Liver (tissue), 10 donors: ENCODE measurements at places on chromosomes 2 and 18. TPM values are rescaled to one million over a fixed set of nuclear protein-coding genes. Genes with fewer than 3 reads are reported as not detected.

- no peaks in the 10 kb centered on the region for H3K4me1 ChIP-seq
- DNase-seq: no peak
- H3K27me3 ChIP-seq: no peaks in the 10 kb centered on the region
- H3K36me3 ChIP-seq: no peaks in the 10 kb centered on the region
- H3K4me3 ChIP-seq: no peak overlapping the region
Observed at GRCh38 chr2:120774557-120775160, 39.0 kb downstream of the GLI2 start.

DNA sequence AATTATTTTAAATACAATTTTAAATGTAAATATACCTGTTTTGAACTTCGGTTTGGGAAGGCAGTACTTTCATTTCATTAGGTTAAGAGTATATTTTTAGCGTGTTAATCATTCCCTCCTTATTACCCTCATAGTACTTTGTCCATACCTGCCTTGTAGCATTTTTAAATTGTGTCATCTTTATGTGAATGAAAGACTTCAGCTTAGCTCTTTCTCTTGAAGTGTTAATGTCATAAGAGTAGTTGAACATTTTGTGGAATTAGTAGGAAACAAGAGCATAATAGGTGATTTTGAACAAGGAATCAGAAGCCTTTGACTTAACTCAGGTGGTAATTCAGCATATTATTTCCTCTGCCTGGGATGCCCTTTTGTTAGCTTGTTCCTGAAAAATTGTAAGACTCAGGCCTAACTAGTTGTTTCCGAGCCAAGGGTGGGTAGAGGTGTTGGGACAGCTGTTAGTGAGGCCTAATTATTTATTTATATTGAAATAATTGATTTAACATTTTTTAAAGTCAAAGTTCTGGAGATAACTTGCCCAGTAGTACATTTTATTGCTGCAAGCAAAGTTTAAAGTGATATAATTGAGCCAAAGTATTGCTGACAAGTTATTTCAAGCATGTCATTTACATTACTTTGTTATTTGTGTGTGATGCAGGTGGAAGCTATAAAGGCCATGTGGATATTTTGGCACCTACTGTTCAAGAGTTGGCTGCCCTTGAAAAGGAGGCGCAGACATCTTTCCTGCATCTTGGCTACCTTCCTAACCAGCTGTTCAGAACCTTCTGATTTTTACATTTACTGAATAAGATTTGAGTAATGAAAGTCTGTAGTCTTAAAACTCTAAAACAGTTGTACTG, 38.7 kb downstream of the DDX1 start:
- H3K27ac ChIP-seq: no peak overlapping the region
- DNase-seq: no peak
- peaks cover 7% of the 10 kb centered on the region for H3K36me3 ChIP-seq
- H3K4me3 ChIP-seq: no peak overlapping the region
- H3K27me3 ChIP-seq: no peaks in the 10 kb centered on the region

- peaks cover 16% of the 10 kb centered on the region for H3K4me1 ChIP-seq
- no peaks in the 10 kb centered on the region for H3K27me3 ChIP-seq
- peak overlapping the region; percentile 99 for H3K4me3 ChIP-seq
- no peaks in the 10 kb centered on the region for H3K36me3 ChIP-seq
Observed at GRCh38 chr18:47931718-47932103, 1.3 kb upstream of the SMAD2 start.

DNA sequence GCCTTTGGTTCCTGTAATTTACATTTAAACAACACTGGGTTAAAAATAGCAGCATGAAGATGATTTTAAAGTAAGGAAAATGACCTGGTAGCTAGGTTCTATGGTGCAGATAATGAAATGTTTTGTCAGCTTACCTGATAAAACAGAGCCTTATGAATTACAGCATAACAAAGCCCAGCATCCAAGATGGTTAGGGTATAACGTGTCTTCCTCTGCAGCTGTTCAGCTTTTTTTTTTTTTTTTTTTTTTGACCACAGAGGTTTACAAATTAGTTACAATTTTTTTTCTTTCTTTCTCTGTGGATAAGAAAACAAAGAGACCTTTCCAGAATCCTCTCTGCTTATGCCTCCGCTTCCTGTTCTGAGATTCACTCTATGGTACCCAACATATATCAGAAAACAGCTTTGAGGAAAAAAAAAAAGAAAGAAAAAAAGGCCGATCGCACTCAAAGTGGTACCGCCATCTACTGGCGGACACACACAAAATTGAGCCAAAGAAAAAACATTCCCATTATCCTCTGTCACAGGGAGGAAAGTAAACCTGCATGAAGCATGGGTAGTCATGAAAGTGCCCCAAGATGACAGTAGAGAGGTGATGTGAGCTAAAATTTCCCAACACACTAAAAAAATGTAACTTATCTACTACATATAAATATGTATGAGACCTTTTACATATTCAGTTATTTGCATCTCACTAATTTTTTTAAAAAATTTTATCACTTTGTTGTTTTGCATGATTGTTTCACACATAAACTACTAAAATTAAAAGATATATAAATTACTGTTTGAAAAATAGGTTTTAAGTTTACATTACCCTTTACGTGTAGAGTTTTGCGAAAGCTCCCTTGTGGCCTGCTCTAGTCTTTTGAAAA, at the start of gene SCN3A:
Gene SCN3A (minus strand): TSS at position 362 of the 871 bp plus-strand sequence. CDS start 27,656 bp downstream, outside the sequence.
- H3K36me3 ChIP-seq: no peaks in the 10 kb centered on the region
- H3K27me3 ChIP-seq: no peaks in the 10 kb centered on the region
- H3K27ac ChIP-seq: no peak within 1 kb of the TSS
- no peak for DNase-seq

- peaks cover 3% of the 10 kb centered on the region for H3K4me1 ChIP-seq
- DNase-seq: no peak
- H3K36me3 ChIP-seq: no peaks in the 10 kb centered on the region
- no peak overlapping the region for H3K27ac ChIP-seq
Observed at GRCh38 chr2:29113027-29113686, 2.1 kb upstream of the CLIP4 start.

- H3K27me3 ChIP-seq: no peaks in the 10 kb centered on the region
- no peak for DNase-seq
- no peaks in the 10 kb centered on the region for H3K36me3 ChIP-seq
Observed at GRCh38 chr2:37466533-37467222, 122.2 kb downstream of the QPCT start.

- no peak overlapping the region for H3K27ac ChIP-seq
- no peak overlapping the region for H3K4me3 ChIP-seq
- H3K27me3 ChIP-seq: no peaks in the 10 kb centered on the region
- no peaks in the 10 kb centered on the region for H3K36me3 ChIP-seq
- DNase-seq: no peak
Observed at GRCh38 chr2:175621821-175622220, 380.2 kb downstream of the LNPK start.

DNA sequence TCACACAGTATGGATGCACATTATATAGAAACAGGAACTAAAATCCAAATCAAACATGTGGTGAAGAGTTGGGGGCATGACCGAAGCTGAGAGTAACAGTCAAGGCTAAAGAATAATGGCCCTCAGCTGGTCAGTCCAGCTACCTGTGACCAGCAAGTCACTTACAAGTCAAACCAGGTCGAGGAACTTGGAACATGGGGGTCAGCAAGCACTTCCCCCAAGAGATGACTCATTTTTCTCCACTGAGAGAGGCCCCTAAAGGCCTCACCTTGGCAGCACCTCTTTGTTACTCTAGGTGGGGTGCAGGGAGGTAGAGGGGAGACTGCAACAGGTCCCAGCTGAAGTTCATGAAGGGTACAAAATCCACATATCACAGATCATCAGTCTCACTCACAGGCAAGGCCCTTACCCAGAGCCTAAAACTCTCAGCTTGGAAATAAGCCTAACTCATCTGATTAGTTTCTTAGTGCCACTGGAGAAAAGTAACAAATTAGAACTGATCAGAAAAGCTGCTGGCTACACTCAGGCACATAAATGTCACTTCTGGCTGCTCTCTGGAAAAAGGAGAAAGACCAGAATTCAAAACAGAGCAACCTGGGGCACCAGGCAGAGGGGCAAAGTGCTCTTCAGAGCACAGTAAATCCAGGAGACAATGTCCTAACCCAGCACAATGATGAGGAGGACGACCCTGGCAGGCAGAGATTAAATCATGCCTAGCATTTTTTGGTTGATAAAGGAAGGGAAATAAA, 4.0 kb downstream of the SDC1 start:
- H3K4me3 ChIP-seq: no peak overlapping the region
- peak overlapping the region; percentile 98 for H3K27ac ChIP-seq
- H3K4me1 ChIP-seq: peaks cover 47% of the 10 kb centered on the region

GRCh38 chr2:150063931-150064548, 423.4 kb downstream of the RND3 start:
- no peaks in the 10 kb centered on the region for H3K27me3 ChIP-seq
- no peaks in the 10 kb centered on the region for H3K4me1 ChIP-seq
- no peak overlapping the region for H3K27ac ChIP-seq
- H3K4me3 ChIP-seq: no peak overlapping the region
- no peak for DNase-seq

DNA sequence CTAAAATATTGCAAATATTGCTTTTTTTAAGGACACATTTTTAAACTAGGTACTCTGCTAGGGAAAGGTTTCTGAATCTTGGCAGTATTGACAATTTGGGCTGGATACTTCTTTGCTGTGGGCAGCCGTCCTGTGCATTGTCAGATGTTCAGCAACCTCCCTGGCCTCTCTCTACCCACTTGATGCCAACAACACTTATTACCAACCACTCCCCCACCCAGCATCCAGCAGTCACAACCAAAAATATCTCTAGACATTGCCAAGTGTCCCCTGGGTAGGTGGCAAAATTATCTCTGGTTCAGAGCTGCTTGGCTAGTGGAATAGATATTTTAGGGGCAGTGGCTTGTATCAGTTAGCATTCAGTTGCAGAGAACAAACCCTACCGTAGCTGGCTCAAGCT, 114.3 kb upstream of the PNPT1 start:
- H3K27ac ChIP-seq: no peak overlapping the region
- DNase-seq: no peak
- H3K4me1 ChIP-seq: no peaks in the 10 kb centered on the region
- no peak overlapping the region for H3K4me3 ChIP-seq
- H3K27me3 ChIP-seq: no peaks in the 10 kb centered on the region

GRCh38 chr2:70403267-70404053, 101.6 kb upstream of the FAM136A start:
- H3K4me3 ChIP-seq: no peak overlapping the region
- H3K27me3 ChIP-seq: no peaks in the 10 kb centered on the region
- no peak overlapping the region for H3K27ac ChIP-seq
- DNase-seq: no peak
- H3K36me3 ChIP-seq: no peaks in the 10 kb centered on the region

GRCh38 chr2:64630752-64631151, 23.0 kb downstream of the SERTAD2 start:
- peaks cover 2% of the 10 kb centered on the region for H3K4me1 ChIP-seq
- DNase-seq: peak; percentile 19
- H3K27ac ChIP-seq: no peak overlapping the region

DNA sequence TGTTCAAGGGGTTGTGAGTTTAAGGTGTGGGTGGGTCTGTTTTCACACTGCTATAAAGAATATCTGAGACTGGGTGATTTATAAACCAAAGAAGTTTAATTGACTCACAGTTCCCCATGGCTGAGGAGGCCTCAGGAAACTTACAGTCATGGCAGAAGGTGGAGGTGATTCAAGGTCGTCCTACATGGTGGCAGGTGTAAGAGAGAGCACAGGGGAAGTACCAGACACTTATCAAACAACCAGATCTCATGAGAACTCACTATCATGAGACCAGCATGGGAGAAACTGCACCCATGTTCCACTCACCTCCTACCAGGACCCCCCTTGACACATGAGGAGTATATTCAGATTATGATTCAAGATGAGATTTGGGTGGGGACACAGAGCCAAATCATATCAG, 38.0 kb downstream of the RHBDD1 start:
- DNase-seq: no peak
- H3K36me3 ChIP-seq: no peaks in the 10 kb centered on the region
- H3K27ac ChIP-seq: no peak overlapping the region
- H3K4me1 ChIP-seq: no peaks in the 10 kb centered on the region
- no peak overlapping the region for H3K4me3 ChIP-seq

DNA sequence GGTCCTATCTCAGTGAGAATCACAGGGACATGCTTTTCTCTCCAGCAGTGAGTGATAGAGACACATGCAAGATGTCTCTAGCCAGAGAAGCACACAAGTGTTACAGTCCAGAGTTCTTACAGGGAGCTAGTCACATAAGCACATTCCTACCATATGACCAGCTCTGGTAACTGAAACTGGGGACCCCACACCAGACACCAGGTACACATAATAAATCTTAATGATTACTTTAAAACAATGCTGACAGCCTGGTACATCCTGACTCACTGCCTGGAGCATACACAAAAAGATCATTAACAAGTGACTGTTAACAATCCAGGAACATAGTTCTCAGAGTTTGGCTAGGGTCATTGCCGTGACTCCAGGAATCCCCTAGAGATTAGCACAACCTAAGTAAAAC, 53.6 kb downstream of the GALNT1 start:
- no peak for DNase-seq
- no peaks in the 10 kb centered on the region for H3K27me3 ChIP-seq
- H3K36me3 ChIP-seq: no peaks in the 10 kb centered on the region
- no peak overlapping the region for H3K4me3 ChIP-seq
- H3K4me1 ChIP-seq: no peaks in the 10 kb centered on the region
- no peak overlapping the region for H3K27ac ChIP-seq

- no peaks in the 10 kb centered on the region for H3K27me3 ChIP-seq
- H3K4me1 ChIP-seq: peaks cover 5% of the 10 kb centered on the region
- no peak overlapping the region for H3K4me3 ChIP-seq
- H3K27ac ChIP-seq: peak overlapping the region; percentile 86
- no peaks in the 10 kb centered on the region for H3K36me3 ChIP-seq
- no peak for DNase-seq
Observed at GRCh38 chr2:43178602-43179542, 47.5 kb downstream of the ZFP36L2 start.

The GBX2 gene
- total RNA-seq: not detected

The TACR1 gene
- not detected for total RNA-seq

The UPP2 gene
- total RNA-seq: 1.2 TPM

The HSBP1L1 gene
- 12.2 TPM for total RNA-seq

The CDH2 gene
- total RNA-seq: 49.5 TPM

The SERPINB11 gene
- not detected for total RNA-seq

The SULT1C2 gene
- 0.17 TPM for total RNA-seq

The RAMP1 gene
- total RNA-seq: 3.1 TPM

The SH3RF3 gene
- 0.42 TPM for total RNA-seq

The LRP2 gene
- total RNA-seq: 5.7 TPM
